Metanephros (tissue), 2 donors: ENCODE measurements at places on chromosomes 13 and 19. TPM values are rescaled to one million over a fixed set of nuclear protein-coding genes. Genes with fewer than 3 reads are reported as not detected.

Gene MBD3
- total RNA-seq: 74.8 TPM

Gene LILRA1
- total RNA-seq: 1.1 TPM

Gene CCL25
- not detected for total RNA-seq

Gene CCDC169
- total RNA-seq: 4.2 TPM

Gene ZNF554
- total RNA-seq: 9.1 TPM

Gene ACER1
- total RNA-seq: not detected

Gene ZNF284
- 3.7 TPM for total RNA-seq

Gene LILRB4
- 2.9 TPM for total RNA-seq
